ENCODE measurements at places on chromosomes 6 and 20. TPM values are rescaled to one million over a fixed set of nuclear protein-coding genes. Genes with fewer than 3 reads are reported as not detected.

Gene MCCD1
- total RNA-seq: not detected

Gene HLA-DRB1
- total RNA-seq: 471 TPM

GRCh38 chr6:142378138-142378875 lies 76.5 kb downstream of the ADGRG6 start:
- H3K4me3 ChIP-seq: no peak overlapping the region
- no peaks in the 10 kb centered on the region for H3K27me3 ChIP-seq
- peak; percentile 85 for DNase-seq
- no peaks in the 10 kb centered on the region for H3K36me3 ChIP-seq
- peaks cover 3% of the 10 kb centered on the region for H3K4me1 ChIP-seq
- no peak overlapping the region for H3K27ac ChIP-seq

GRCh38 chr20:58472273-58473018 lies 42.8 kb downstream of the APCDD1L start:
- no peak overlapping the region for H3K27ac ChIP-seq
- H3K4me1 ChIP-seq: no peaks in the 10 kb centered on the region
- H3K4me3 ChIP-seq: no peak overlapping the region
- no peak for DNase-seq

GRCh38 chr20:61356196-61356595 lies 104.1 kb downstream of the CDH4 start:
- H3K4me1 ChIP-seq: no peaks in the 10 kb centered on the region
- DNase-seq: no peak
- no peak overlapping the region for H3K4me3 ChIP-seq
- no peak overlapping the region for H3K27ac ChIP-seq

DNA sequence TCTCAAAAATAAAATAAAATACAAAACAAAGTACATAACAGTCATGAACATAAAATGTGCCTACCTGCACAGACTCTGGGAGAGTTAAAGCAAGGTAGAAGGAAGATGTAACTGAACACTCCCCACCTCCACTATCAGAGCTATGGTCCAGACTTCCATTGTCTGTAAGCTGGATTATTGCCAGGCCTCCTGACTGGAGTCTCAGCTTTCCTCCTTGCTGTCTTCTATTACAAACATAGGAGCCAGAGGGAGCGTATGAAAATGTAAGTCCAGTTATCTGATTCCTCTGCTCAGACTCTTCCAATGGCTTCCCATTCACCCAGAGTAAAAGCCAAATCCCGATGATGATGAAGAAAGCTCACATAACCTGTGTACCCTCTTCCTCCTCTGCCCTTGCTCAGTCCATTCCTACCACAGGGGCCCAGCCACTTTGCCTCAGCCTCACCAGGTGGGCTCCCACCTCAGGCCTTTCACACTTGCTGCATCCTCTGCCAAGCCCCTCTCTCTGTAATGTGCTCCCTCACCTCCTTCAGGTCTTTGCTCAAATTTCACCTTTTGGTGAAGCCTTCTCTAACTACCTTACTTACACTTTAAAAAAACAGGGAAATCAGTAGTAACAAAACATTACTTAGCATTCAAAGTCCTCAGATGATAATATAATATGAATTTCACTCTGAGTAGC lies 194.1 kb downstream of the RIMS1 start:
- H3K27me3 ChIP-seq: no peaks in the 10 kb centered on the region
- DNase-seq: no peak
- no peak overlapping the region for H3K4me3 ChIP-seq
- H3K27ac ChIP-seq: no peak overlapping the region

DNA sequence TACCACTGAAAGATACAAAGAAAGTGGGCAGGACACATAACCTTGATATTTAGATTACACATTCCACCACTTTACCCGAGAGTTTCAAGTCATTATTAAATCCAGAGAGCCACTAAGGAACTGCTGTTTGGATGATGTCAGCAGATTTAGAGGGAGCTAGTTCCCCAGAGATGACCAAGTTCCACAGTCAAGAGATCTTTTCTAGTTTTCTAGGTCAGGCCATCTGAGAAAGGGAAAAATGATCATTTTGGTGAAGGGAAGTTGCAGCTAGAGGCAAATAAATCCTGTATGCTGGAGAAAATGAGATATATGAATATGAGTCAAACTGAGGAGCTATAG lies 147.8 kb downstream of the HS3ST5 start:
- H3K27ac ChIP-seq: no peak overlapping the region
- H3K4me1 ChIP-seq: no peaks in the 10 kb centered on the region
- no peak overlapping the region for H3K4me3 ChIP-seq
- no peaks in the 10 kb centered on the region for H3K27me3 ChIP-seq
- DNase-seq: peak; percentile 20

DNA sequence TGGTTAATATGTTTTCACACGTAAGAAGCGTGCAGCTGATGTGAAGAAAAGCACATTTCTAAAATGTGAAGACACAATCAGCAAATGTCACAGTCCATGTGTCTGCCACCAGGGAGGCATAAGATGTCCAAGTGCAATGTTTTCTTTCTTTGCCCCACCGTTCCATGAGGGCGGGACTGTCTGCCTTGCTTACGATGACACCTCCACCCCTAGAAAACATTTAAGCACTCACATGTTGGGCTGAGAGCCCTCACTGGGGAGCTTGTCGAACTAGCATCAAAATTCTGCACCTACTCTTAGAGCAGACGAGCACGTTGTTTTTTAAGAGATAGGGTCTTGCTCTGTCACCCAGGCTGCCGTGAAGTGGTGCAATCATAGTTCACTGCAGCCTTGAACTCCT lies 57.6 kb downstream of the PSMG4 start:
- H3K27ac ChIP-seq: no peak overlapping the region
- H3K36me3 ChIP-seq: no peaks in the 10 kb centered on the region
- peaks cover 48% of the 10 kb centered on the region for H3K4me1 ChIP-seq
- no peak overlapping the region for H3K4me3 ChIP-seq
- no peaks in the 10 kb centered on the region for H3K27me3 ChIP-seq

DNA sequence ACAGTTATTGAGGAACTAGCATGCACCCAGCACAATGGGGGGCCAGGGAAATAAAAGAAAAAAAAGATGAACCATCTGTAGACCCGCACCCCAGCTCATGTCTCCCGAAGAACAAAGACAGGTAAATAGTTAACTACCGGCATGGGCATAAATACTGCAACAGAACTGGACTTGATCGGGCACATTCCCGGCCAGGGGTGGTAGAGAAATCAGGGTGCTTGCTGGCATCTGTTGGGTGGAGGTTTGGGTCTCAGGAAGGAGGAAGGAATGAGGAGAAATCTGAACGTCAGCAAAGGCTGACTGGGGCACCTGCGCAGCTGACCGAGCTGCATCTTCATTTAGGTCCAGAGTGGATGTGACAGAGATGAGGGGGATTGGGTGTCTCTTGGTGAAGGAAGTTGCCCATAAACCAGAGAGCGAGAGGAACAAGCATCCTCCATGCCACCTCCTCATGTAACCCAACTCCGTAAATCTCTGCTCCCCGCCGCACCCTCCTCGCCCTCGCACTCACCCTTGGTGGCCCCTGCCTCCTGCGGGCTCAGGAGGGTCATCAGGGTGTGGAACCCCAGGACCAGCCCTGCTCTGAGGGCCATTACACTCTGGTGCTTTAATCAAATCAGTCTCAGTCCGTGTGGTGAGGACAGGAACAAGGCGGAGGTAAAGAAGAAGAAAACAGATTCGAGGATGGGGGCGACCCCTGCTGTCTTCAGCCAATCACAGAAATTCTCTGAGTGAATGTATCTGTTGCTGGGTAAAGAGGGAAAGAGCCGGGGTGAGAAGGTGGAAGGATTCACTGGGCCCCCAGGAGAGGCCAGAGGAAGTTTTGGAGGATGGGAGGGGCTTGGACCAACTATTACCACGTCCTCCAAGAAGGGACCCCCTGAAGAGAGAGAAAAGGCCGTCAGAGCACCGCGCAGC lies at the start of gene HLA-DOA:
HLA-DOA (minus strand) TSS at position 648 of the 918 bp plus-strand sequence.
- no peaks in the 10 kb centered on the region for H3K36me3 ChIP-seq
- no peaks in the 10 kb centered on the region for H3K27me3 ChIP-seq
- H3K4me1 ChIP-seq: no peaks in the 10 kb centered on the region
- H3K4me3 ChIP-seq: peak within 1 kb of the TSS; percentile 36

DNA sequence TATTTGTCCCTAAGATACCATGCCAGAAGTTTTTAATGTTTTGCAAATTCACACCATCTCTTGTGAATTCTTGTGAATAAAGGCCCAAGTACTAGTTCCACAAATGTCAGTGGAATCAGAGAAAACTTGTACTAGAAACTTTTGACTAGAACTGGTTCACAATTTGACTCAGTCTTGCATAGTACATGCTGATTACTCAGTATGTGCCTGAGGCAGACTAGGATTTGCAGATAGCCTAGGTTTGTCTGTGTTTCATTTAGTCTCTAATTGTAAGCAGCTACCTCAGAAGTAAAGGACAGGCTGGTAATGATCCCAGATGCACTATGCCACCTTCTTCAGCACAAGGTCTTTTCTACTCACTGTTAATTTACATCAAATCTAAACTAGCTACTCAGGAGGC lies 34.2 kb upstream of the GSTA4 start:
- H3K4me3 ChIP-seq: no peak overlapping the region
- H3K27ac ChIP-seq: no peak overlapping the region
- H3K27me3 ChIP-seq: no peaks in the 10 kb centered on the region
- DNase-seq: no peak
- peaks cover 17% of the 10 kb centered on the region for H3K36me3 ChIP-seq
- H3K4me1 ChIP-seq: peaks cover 8% of the 10 kb centered on the region

DNA sequence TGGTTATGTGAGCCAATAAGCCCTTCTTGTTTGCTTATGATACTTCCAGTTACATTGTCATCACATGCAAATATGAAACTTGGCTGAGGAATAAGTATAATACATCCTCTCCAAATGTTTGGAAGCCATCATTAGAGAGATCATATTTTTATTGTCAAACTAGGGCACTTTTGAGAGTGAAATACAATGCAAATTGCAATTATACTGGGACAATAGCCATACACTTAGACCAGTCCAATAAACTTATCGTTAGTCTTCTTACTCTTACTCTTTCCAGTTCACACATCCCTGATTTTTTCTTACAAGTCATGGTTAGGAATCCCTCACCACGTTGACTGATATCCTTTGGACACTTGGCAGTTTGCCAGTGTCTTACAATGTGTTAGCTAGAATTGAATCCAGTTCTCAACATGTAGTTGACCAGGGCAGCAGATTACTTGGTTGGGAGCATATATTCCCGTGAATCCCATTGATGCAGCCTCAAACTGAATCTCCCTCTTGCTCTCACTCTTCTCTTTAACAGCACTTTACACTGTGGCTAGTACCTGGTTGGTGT lies 519.7 kb upstream of the ID4 start:
- no peak overlapping the region for H3K4me3 ChIP-seq
- peaks cover 5% of the 10 kb centered on the region for H3K4me1 ChIP-seq
- no peaks in the 10 kb centered on the region for H3K36me3 ChIP-seq
- no peak overlapping the region for H3K27ac ChIP-seq
- no peaks in the 10 kb centered on the region for H3K27me3 ChIP-seq

Data from lung (tissue), 17 donors.